Suppressor macrophage treated with lipopolysaccharide for 4 hours (primary cell): ENCODE measurements at places on chromosomes 3 and 15.
A peak's percentile ranks its signal among the peaks of the same experiment; 100 is the strongest.

GRCh38 chr3:142224482-142225072 lies 808 bp downstream of the GK5 start:
- peak; percentile 34 for DNase-seq

DNA sequence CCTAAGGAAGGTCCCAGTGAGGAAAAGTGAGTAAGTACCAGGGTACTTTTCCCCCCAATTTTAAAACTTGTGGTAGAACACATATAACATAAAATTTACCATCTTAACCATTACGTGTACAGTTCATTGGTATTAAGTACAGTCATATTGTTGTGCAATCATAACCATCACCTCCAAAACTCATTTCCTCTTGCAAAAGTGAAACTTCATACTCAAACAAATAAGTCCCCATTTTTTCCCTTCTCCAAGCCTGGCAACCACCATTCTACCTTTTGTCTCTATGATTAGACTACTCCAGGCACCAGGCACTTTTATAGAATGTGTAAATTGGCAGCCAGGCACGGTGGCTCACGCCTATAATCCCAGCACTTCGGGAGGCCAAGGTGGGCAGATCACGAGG lies 12.2 kb downstream of the PRC1 start:
- peak; percentile 69 for DNase-seq

- no peak for DNase-seq
Measured at GRCh38 chr15:47717036-47717612, at the start of gene SEMA6D. Gene SEMA6D, plus strand, starts transcription at chr15:47717505. Its CDS starts 42,294 bp downstream, at chr15:47759799.

- no peak for DNase-seq
Measured at GRCh38 chr3:119395923-119396358, 67.5 kb downstream of the TMEM39A start.

DNA sequence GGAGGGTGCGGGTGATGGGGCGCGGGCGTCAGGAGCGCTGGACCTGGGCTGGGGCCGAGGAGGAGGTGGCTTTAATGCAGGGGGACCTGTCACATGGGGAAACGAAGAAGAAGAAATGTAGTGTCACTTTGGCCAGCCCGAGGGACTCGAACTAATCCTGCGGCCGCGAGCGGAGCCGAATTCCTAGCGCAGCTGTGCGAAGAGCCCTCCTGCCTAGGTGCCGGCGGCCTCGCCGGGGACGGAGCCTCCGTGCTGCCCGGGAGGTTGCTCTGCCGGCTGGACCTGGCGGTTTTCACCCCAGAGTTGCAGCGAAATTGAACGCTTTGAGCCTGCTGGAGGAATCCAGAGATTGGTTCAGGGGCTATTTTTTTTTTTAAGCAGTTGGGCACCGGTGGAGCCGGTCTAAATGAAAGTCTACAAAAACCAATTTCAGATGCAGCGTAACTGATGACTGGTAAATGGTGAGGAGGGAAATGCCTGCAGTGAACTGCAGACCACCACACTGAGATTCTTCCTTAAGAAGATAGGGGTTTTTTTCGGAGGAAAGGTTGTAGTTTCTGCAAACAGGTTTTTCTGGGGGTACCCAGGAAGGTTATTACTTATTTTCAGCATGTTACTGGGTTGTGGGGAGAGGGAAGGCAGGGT lies 662 bp downstream of the TMEM108 start:
- no peak for DNase-seq

- no peak for DNase-seq
Measured at GRCh38 chr15:59839906-59840305, 150.8 kb upstream of the BNIP2 start.

- no peak for DNase-seq
Measured at GRCh38 chr3:37197810-37198371, 23.5 kb upstream of the LRRFIP2 start.

DNA sequence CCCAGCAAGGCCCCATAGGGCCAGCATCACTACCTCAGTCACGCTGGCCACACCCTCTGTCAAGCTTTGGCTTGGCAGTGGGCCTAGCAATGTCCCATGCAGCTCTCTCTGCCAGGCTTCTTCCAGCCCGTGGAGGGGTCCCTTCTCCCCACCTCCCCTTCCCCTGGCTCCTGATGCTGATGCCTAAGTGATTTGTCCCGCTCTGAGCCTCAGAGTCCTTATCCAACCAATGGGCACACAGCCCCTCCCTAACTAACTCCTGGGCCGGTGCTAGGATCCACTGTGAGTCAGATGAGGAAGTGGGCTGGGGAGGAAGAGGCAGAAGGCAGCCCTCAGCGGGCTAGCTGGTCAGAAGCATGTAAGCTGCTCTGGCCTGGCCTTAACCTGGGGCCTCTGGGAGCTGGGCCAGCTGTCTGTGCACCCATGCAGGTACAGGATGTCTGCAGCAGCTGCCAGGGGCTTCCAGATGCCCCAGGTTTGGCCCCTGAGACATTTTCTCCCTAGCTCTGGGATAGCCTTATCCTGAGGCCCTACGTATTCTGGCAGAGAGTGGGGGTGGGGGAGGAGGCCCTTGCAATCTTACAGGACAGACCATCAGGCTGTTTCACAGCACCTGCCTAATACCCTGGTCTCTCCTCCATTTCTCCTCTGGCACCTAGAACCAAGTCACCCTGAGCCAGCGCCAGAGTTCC lies 740 bp upstream of the ZBTB47 start:
- DNase-seq = peak; percentile 76

- peak; percentile 28 for DNase-seq
Measured at GRCh38 chr3:124791142-124791541, 60.9 kb downstream of the UMPS start.

DNA sequence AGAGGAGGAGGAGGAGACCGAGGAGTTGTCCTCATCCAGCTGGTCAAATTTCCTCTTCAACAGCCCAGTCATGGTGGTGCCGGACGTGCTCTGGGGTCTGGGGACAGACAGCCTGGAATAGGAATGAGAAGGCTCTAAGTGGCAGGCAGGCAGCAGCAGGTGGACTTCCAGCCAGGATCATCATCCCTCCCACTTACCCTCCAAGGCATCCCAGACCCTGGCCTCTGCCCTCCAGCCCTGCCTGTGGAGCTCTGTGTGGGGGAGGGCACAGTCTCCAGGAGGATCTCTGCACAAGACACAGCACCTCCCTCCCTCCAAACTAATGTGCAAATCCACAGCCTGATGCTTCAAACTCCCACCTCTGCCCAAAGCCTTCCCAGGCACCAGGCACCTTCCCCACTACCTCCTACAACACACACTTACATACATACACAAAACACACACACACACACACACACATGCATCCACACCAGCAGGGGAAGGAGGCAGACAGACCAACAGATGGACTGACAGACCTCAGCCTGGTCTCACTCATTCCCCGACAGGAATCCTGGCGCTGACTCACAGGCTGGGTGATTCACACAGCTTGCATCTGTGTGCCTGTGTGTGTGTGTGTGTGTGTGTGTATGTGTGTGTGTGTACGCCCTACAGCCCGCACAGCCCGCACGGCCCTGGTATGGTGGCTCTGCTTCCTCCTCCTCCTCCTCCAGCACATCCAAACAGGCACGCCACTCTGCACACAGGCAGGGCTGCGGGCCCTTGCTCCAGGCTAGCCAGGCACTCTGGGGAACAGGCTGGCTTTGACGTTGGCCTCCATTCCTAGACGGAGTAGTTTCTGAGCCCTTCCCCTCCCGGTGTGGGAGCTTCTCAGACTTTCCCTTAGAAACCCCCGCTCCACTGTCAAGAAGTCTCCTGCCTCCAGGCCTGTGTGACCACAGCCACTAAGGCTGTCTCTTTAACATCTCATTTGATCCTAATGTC lies 6.5 kb downstream of the CSRNP1 start:
- DNase-seq = peak; percentile 94

DNA sequence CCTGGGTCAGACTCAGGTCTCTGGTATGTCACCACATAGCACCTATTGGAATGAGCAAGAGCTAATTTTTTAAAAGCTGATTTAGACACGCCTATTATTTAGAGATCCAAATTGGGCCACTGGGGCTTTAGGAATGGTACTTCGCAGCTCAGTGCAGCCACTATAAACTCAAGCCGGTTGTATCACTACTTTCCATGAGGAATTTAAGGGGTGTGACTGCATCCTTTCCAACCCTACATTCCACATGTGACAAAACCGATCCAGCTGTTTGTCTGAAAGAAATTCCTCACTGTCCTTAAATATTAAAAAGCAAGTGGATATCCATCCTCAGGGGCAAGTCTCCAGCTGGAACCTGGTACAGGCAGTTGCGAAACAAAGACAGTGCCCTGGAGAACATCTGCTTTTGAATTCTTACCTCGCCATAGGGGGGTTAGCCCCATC lies 12.8 kb downstream of the VGLL3 start:
- DNase-seq = no peak

GRCh38 chr3:101512396-101512645 lies 691 bp downstream of the SENP7 start:
- no peak for DNase-seq

DNA sequence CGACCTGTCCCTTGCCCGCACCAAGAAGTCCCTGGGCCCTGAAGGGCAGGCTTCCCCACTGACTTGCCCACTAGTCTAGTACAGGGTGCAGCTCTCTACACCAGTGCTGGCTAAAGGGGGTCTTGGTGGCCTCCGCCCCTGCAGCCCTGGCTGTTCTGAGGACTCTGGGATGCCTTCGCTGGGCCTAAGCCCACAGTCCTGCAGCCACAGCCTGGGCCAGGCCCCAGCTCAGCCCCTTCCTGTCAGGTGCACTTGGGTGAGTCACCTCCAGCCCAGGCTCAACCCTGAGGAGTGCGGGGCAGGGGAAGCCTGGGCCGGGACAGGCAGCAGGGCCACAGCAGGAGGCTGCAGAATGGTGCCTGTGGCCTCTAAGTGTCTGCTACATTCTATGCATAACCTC lies 971 bp downstream of the C3orf22 start:
- DNase-seq = no peak

DNA sequence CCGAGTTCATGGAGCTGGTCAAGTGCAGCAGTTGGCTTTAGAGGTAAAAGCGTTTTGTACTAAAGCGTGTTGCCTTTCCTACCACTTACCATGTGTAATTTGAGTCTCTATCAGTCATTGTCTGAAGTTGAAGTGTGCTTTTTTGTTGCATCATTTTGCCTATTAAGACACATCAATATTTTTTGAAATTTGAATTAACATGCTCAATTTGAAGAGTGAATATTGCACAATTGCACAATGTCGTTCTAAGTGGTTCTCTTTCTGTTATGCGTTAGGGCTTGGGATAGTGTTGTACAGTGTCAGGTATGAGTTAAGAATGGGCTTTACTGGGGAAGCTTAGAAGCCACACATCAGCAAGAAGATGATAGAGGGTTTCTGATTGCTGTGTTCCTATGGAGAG lies 84.0 kb upstream of the ACKR4 start:
- DNase-seq = no peak

DNA sequence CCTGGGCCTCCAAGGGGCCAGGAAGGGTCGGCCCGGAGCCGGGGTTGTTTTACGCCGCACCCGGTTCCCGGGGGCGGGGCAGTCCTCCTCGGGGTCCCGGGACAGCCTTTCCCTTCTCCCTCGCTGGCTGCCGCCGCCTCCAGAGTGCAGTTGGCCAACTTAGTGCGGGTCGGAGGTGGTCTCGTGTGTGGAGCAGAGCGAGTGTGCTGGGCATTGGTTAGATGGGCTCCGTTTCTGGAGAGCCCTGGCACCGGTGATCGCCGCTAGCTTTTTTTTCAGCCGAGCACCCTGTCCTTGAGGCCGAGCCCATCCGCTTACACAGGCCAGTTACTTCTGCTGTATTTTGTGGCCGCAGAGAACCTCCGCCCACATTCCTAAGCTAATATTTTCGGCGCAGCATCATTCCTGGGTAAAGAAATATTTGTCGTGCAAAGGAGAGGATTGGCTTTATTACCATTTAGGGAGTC lies 585 bp downstream of the KIF23 start:
- peak; percentile 53 for DNase-seq
